HEK293T (cell line): ENCODE measurements at places on chromosomes 3 and 15.
A peak's percentile ranks its signal among the peaks of the same experiment; 100 is the strongest.

GRCh38 chr15:75215107-75216004, 13.7 kb downstream of the C15orf39 start:
- DNase-seq = no peak

- DNase-seq = no peak
Observed at GRCh38 chr3:99825004-99825640, 7.5 kb downstream of the CMSS1 start.

DNA sequence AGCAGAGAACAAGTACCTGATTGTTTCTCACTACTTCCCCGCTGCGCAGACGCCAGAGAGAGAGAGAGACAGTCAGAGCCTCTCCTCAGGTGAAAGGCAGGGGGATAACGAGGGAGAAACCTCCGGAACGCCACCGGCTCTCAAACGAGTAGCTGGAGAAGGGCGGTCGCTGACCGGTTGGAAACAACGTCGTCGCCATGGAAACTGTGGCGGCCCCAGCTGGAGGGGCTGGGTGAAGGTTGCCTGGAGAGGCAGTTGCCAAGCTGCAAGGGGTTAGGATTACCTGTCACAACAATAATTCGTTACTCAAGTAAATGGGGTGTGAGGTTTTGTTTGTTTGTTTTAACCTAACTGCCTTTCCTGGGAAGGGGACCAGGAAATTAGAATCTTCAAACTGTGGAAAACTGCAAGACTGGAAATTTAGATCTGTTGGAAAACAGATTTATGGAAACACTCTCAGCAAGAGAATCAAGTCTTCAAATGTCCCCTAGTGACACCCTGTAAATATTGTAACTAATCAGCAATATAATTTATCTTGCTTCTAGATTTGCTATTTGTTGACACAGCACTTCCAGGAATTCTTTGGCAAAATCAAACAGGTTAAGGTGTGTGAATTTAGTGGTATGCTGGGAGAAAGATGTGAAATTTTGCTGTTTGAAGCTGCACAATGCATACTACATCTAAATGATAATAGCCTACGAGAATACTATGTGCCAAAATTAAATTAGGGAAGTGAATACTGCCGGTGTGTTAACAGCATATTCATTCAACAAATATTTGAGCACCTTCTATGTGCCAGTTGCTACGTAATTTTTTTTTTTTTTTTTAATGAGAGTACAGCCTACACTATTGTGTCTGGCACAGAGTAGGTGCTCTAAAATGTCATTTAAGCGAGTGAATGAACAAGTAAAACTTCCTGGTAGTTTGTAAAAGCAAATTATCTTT, at the start of gene DNAH12:
Gene DNAH12 (minus strand): TSS at position 164 of the 945 bp plus-strand sequence. CDS start 1,474 bp downstream, outside the sequence.
- peak; percentile 78 for DNase-seq

DNA sequence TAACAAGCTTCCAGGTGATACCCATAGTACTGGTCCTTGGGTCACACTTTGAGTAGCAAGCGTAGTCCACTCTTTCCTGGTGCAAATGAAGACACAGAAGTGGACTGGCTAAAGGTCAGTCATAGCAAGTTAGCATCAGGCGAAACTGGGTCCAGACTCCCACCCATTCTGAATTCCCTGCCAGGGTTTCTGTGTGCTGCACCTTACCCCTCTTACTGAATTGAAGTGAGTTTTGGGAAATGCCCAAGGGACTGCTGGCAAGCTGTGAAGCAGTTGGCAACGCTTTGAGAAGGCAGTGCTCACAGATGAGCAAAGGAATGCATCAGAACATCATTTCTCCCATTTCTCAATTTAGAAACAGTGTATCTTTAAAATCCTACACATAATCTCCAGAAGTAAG, 1.8 kb upstream of the LSG1 start:
- DNase-seq = no peak

- no peak for DNase-seq
Observed at GRCh38 chr3:130894986-130895280, 1.0 kb downstream of the ATP2C1 start.

DNA sequence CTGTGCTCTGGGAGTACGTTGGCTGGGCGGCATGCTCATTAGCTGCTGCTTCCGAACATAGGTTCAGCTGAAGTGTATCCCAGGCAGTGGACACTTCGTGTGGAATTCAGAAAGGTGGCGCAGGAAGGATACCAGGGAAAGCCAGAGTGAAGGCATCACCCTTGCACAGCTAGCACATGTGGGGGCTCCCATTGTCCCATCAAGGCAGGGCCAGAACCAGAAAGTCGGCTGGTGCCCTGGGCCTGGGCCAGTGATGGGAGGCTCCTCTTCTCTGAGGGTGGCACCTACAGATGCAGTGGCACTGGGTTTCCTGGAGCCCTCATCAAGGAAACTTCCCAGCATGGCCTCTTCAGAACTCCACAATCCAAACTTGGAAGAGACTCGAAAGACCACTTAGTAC, 56.6 kb downstream of the PGPEP1L start:
- DNase-seq = no peak

DNA sequence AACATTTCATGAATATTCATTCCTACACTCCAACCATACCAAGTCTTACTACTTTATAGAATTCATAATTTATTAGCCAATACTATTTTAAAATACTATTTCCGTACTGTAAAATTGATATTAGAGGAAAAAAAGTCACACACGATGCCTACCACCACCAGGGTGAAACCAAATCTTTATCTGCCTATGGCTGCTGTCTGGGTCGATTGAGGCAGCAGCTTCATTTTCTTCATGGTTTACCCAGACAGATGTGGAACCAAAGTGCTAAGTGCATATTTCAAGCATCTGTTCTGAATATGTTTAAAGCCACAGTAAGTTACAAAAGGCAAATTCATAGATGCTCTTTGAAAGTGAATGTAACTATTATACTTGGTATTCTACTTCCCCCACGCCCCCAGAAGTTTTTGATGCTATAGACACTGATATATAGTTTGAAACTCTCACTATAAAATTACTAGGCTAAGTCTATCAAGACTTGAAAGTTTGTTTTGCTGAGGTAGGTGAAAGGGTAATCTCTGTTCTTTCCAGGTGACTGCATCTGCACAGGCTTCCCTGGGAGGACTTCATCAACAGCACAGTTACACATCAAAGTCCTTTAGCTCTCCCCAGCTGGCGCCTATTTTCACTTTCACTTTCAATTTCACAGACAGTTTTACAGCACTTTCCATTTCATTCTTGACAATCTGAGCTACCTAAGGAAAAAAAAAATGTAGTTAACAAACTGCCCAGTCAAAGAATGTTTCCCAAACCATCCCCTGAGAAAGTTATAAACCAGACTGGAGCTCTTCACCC, 113.9 kb downstream of the POLQ start:
- DNase-seq = no peak

DNA sequence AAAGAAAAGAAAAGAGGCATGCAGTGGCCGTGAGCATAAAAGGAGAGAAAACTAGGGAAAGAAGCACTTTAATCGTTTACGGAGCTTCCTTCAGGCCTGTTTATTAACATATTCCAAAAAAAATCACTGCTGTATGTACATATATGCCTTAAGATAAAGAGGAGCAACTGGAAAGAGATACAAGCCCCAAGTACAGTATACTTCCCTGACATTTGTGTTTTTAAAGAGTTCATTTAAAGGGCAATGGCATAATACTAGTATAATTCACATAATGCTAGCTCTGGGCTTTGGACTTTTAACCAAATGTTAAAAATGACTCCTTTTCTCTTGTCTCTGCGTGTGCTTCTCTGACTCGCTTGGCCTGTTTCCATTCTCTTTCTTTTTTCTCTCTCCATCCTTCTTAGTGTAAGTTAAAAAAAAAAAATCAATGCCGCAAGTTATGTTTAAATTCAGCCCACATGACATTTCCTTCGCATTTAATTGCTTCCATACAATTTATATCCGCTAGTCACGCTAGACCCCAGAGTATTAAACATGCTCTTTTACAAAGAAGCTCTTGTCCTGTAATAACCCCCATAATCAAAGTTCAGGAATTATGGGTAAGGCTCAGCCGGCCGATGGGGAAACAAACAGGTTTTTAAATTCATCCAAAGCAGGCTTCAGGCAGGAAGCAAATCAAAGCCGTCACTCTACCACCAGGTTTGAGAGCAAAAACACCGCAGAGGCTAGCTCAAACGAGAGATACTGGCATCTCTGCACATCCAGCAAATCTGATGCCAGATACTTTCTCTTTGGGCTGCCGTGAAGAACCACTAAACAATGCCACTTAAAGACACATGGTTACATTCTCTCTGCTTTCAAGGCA, 19.4 kb downstream of the WWTR1 start:
- no peak for DNase-seq

DNA sequence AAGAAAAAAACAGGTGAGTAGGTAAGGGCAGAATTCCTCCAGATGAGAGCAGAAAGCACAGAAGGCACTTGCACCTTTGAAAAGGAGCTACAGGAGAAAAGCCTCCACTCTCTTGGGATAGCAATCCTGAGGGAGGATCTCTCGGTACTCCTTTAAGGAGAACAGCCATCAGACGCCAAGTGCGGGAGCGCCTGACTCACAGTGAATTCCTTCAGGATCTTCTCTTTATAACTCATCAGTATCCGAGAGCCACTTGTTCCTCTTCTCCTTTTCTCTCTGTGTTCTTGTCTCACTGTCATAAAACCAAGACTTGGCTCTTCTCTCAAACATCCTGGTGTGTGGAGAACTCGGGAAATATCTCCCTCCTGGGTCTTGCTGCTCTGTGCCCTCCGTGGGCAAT, 10.1 kb upstream of the GOLGA8J start:
- no peak for DNase-seq

DNA sequence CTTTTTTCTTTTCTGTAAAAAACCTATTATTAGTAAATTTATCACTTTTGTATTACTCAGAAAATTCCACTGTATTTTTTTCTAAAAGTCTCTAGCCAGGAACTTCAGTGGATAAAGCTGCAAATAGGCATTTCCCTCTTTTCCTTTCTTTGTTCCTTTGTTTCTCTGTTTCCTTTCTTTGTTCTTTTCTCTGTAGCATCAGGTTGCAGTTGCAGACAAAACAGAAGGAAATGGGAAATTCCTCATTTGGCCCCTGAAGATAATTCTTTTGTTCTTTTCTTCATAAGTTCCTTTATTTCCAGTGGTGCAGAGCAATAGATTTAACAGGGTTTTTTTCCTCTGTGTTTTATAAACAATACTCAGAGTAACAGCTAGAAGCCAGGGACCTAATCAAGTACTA, 416.5 kb downstream of the TBL1XR1 start:
- no peak for DNase-seq

- DNase-seq = no peak
Observed at GRCh38 chr15:69786136-69786701, 311.5 kb downstream of the TLE3 start.

- no peak for DNase-seq
Observed at GRCh38 chr3:65288776-65289175, 601.0 kb upstream of the ADAMTS9 start.

DNA sequence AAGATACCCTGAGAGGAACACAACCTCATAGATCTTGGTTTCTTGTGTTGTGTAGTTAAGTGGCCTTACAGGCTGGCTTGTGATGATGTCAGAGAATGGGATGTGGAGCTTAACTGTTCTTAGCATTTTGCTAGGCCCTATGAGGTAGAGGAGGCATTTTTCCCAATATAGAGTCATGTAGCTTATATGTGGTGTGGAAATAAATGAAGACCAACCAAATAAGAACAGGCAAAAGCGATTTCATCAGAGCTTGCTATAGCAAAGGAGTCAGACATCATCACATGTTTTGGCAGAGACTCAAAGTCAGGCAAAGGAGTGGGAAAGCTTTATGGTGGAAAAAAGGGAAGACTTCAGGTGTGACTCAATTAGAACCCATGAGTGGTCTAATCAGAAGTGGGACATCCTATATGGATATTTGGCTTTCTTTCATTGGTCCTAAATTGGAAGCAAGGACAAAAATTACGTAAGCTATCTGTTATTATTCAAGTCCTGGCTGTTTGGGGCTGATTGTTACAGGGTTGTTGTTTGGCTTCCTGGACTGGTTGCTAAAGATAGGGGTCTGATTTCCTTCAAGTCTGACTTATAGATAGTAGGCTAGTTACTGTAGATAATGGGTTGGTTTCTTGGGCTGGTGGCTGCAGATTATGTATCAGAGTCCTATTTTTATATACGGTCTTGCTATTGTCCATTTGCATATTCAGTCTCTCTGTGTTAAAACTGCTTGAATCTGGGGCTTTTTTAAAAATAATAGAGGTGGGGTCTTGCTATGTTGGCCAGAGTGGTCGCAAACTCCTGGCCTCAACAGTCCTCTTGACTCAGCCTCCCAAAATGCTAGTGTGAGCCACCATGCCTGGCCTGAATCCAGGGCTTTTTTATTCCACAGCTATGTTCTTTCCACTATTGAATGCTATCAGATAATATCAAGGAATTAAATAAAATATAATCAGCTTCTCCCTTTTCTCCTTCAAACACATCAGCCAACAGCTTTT, 30.3 kb upstream of the SETD2 start:
- no peak for DNase-seq

GRCh38 chr3:177451864-177452830, 254.9 kb upstream of the TBL1XR1 start:
- DNase-seq = no peak

- DNase-seq = no peak
Observed at GRCh38 chr3:52494445-52494844, 693 bp upstream of the STAB1 start.

DNA sequence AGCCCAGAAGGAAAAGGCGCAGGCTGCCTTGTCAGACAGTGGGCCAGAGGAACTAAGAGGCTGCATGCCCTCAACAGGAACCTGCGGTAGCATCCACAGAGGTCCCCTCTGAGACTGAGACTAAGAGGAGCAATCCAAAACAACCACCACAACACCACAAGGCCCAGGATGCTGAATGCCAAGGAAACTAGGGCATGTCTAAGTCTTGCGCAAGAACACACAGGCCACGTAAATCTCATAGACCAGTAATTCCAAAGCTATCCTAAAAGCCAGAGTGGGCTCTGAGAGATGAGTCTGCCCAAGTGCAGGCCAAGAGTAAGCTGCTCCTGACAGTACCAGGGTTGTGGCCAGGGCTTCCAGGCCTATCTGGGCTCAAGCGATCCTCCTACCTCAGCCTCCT, 12.9 kb downstream of the MON1A start:
- no peak for DNase-seq

GRCh38 chr3:133330065-133330464, 69.8 kb upstream of the BFSP2 start:
- DNase-seq = peak; percentile 26

DNA sequence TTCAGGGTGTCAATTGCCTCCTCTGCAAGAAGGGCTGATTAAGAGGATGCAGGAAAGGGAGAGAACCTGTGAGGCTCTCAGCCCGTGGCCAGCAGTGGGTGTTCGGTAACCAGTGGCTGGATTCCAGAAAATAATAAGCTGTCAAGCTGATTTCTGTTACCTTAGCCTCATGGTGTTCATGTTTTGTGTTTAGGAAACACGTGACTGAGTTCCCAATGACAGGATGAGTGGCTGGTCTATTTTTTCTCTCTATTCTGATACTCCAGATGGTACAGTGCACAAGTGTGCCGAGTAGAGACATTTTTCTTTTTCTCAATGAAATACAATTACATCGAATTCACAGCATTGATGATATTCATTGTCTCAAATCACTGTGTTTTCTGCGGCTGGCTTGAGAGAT, 43.6 kb downstream of the EDEM1 start:
- DNase-seq = no peak

GRCh38 chr3:134311265-134311664, 60.6 kb upstream of the RYK start:
- no peak for DNase-seq
